ENCODE measurements at places on chromosomes 5 and 9.
A peak's percentile ranks its signal among the peaks of the same experiment; 100 is the strongest.

- H3K4me1 ChIP-seq: no peaks in the 10 kb centered on the region
- no peak for DNase-seq
- no peak overlapping the region for H3K27ac ChIP-seq
- no peaks in the 10 kb centered on the region for H3K27me3 ChIP-seq
- no peaks in the 10 kb centered on the region for H3K36me3 ChIP-seq
These were observed 62.3 kb downstream of the GCNT1 start for GRCh38 chr9:76521244-76521681.

- no peak overlapping the region for H3K27ac ChIP-seq
- H3K4me3 ChIP-seq: no peak overlapping the region
- DNase-seq: peak; percentile 33
- no peaks in the 10 kb centered on the region for H3K36me3 ChIP-seq
- peaks cover 2% of the 10 kb centered on the region for H3K4me1 ChIP-seq
These were observed 14.6 kb downstream of the MRPL36 start for GRCh38 chr5:1785062-1785461.

GRCh38 chr9:17462869-17463464 lies 115.9 kb upstream of the SH3GL2 start:
- no peak for DNase-seq
- no peak overlapping the region for H3K4me3 ChIP-seq
- H3K36me3 ChIP-seq: no peaks in the 10 kb centered on the region
- H3K27me3 ChIP-seq: no peaks in the 10 kb centered on the region
- H3K27ac ChIP-seq: no peak overlapping the region

GRCh38 chr9:107274953-107275422 lies 8.1 kb upstream of the RAD23B start:
- H3K36me3 ChIP-seq: no peaks in the 10 kb centered on the region
- H3K4me3 ChIP-seq: no peak overlapping the region
- no peak for DNase-seq

- H3K4me3 ChIP-seq: no peak overlapping the region
- no peak overlapping the region for H3K27ac ChIP-seq
These were observed 93.4 kb upstream of the SLC25A48 start for GRCh38 chr5:135741040-135741439.

- DNase-seq: no peak
- H3K27me3 ChIP-seq: no peaks in the 10 kb centered on the region
- H3K4me1 ChIP-seq: no peaks in the 10 kb centered on the region
- no peak overlapping the region for H3K4me3 ChIP-seq
- no peaks in the 10 kb centered on the region for H3K36me3 ChIP-seq
These were observed 179.7 kb upstream of the ISL1 start for GRCh38 chr5:51203598-51203997.

DNA sequence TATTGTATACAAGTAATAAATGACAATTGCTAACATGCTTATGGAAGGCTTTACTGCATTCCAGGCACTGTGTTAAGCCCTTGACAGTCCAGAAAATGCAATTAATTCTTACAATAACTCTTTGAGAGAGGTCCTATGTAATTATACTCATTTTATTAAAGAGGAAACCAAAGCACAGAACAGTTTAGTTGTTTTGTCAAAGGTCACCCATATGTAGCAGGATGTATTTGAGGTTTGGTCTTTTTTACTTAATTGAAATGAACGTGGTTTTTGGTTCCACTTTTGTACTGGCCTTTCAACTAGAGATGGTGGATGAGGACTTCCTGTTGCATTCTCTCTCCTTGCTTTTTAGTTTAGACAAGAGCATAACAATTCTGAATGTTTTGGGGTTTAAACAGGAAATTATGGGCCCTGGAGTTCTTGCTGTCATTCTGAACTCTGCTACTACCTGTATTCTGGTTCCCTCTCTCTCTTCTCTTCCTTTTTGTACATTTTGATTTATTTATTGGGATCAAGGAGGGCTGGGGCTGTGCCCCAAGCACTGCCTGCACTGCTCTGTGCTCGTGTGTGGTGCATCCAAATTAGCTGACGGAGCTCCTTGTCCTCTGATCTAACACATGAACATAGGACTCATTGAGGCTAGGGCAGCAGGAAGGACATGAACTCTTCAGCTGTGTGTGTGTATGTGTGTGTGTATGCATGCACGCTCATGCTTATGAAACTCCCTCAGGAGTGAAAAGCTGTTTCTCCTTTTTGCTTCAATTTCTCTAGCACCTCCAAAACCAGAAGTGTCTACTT lies 47.4 kb downstream of the SLC28A3 start:
- no peak for DNase-seq
- no peaks in the 10 kb centered on the region for H3K4me1 ChIP-seq
- H3K4me3 ChIP-seq: no peak overlapping the region
- no peak overlapping the region for H3K27ac ChIP-seq
- peaks cover 4% of the 10 kb centered on the region for H3K27me3 ChIP-seq

DNA sequence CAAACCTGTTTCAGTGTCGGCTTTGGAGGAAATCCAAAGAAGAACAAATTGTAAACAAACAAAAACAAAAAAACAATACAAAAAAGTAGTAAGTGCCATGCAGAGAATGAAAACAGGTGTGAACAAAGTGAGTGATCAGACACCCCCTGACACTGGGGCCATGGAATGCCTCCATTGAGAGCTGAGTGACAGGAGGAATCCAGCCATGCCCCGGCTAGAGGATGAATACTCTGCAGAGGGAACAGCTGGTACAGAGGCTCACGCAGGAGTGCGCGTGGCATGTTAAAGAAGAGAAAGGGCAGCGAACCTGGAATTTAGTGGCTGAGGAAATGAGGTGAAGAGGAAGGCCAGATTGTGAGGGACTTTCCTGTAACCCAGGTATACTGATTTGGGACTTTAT lies 15.5 kb upstream of the CCNJL start:
- no peaks in the 10 kb centered on the region for H3K27me3 ChIP-seq
- DNase-seq: no peak
- no peak overlapping the region for H3K4me3 ChIP-seq
- H3K4me1 ChIP-seq: no peaks in the 10 kb centered on the region
- H3K27ac ChIP-seq: no peak overlapping the region

DNA sequence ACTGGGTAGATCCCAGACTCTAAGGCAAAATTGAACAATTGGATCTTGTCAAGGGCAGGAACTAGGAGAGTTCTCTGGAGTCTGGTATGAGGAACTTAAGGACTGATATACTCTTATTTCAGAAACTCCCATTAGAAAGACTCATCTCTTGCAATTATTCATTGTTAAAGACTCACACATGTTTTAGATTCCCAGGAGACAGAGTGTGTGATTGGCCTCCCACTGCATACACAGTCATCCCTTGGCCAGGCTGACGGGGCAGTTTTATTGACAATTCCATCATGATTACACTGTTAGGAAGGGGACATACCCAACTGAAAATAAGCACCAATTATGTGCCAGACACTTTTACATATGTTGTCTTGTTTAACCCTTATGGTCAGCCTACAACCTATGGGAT lies 347.2 kb downstream of the DMAC1 start:
- no peak overlapping the region for H3K27ac ChIP-seq
- H3K27me3 ChIP-seq: no peaks in the 10 kb centered on the region
- no peaks in the 10 kb centered on the region for H3K36me3 ChIP-seq
- peaks cover 10% of the 10 kb centered on the region for H3K4me1 ChIP-seq
- H3K4me3 ChIP-seq: no peak overlapping the region
- DNase-seq: no peak

DNA sequence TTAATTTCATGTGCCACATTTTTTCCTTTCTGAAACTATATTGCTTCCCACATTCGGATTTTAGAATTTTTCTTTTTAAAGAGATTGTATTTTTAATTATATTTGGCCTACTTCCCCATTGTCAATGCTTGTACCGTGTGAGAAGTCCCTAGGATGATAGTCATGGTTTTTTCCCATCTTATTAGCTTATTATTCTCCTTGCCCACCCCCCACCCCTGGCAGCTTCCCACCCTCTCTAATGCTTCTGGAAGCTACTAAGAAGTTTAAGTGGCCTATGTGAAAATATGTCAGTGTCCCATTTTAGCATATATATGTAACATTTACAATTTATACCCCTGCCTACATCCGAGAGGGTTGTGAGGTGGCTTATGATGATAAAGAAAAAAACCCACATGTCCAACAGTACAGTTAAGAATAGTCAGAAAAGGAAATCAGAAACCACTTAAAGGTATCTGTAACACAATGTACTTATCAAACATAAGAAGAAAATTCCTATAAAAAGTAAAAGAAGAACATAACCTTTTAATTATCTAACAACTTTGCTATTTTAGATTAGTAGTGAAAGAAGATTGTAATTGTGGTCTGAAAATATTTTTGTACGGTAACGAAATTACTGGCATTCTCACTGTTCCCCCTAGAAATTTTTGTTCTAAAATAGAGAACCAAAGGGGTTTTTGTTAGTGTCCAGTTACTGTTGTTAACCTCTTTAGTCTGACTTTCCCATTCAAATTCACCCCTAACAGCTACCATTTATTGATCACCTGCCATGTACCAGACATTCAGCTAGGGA lies 62.1 kb downstream of the SLC44A1 start:
- H3K27me3 ChIP-seq: no peaks in the 10 kb centered on the region
- H3K36me3 ChIP-seq: no peaks in the 10 kb centered on the region
- no peak overlapping the region for H3K27ac ChIP-seq

All from suprapubic skin (tissue), 4 donors.